DMS153 (cell line): ENCODE measurements at places on chromosomes 13 and 19.

DNA sequence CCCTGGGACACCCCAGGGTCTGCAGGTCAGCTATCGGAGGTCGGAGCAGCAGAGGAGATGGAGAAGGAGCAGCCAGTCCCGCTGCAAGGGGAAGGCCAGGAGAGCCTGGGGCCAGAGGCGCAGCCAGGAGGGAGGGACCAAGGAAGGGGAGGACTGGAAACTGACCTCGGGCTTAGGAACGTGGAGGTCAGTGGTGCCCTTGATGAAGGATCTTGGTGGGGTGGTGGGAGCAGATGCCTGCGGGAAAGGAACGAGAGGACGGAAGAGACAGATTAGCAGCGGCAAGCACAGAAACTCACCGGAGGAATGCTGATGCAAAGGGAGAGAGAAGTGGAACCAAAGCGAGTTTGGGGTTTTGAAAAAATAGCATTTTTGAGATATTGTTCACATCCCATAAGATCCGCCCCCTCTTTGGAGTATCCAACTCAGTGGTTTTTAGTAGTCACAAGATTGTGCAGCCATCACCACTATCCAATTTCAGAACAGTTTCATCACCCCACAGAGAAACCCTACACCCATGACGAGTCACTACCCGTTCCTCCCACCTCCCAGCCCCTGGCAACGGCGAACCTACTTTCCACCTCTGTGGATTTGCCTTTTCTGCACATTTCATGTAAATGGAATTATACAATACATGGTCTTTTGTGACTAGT is 22.1 kb downstream of the PLEKHF1 start:
- DNase-seq, result no peak

GRCh38 chr19:39155114-39155700 is 29.6 kb downstream of the PAK4 start:
- DNase-seq, result no peak

DNA sequence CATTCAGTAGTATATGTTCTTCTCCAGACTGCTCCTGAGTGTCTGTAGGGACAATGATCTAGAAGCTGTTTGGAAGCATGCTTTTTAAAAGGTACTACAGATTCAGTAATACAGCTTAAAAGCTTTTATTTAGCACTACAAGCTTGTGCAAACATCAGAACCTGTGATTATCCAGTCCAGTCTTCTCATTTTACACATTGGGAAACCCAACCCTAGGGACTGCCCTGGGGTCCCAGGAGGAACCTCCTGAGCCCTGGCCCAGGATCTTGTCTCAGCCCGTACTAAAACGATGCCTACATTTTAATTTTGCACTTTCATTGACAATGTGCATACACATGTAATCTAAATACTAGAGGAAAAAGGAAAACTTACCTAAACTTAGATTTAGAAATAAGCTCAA is 12.5 kb downstream of the DOCK9 start:
- peak; percentile 54 for DNase-seq

GRCh38 chr19:12666265-12667048 is at the start of the genes MAN2B1 and WDR83:
MAN2B1 (minus strand) TSS chr19:12666742; CDS start chr19:12666701, 41 bp downstream.
WDR83 (plus strand) TSS chr19:12666807; CDS start chr19:12669791, 2,984 bp downstream.
- DNase-seq, result no peak

DNA sequence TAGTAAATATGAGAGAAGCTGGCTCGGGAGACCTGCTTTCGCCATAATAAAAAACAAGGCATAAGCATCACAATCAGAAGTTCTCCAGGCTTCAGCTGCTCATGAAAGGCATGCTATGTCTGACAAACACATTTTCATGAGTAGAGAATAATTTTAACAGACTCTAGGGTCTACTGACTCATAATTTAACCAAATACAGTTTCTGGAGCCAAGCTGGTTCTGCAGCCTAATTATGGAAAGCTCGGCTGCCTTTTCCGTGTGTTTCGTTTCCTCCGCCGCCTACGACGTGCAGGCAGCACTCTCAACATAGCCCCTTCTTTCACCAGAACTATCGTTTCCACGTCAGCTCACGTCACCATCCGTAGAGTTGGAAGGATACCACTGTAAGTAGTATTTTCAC is 5.7 kb downstream of the MCF2L start:
- no peak for DNase-seq

GRCh38 chr19:2964874-2965273 is 12.5 kb upstream of the TLE6 start:
- DNase-seq, result no peak

DNA sequence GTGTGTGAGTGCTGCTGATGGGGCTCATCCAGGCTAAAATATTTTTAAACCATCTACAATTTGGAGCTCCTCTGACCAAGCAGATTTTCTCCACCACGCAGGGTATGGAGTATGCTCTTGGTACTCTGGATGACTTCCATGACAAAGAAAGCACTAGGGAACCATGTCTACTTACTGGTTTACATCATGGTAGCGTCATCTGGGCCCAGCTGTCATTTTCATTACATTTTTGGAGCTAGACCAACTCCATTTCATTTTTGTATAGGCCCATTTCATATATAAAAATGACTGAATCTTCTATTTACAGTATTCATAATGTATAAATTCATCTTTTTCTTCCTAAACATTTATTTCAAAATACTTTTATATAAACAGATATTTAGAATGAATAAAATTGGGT is 184.4 kb downstream of the DNAJC3 start:
- no peak for DNase-seq

GRCh38 chr13:27926644-27927434 is 7.0 kb downstream of the PDX1 start:
- DNase-seq, result no peak

- no peak for DNase-seq
Observed at GRCh38 chr19:2795827-2796658, 10.7 kb downstream of the THOP1 start.

DNA sequence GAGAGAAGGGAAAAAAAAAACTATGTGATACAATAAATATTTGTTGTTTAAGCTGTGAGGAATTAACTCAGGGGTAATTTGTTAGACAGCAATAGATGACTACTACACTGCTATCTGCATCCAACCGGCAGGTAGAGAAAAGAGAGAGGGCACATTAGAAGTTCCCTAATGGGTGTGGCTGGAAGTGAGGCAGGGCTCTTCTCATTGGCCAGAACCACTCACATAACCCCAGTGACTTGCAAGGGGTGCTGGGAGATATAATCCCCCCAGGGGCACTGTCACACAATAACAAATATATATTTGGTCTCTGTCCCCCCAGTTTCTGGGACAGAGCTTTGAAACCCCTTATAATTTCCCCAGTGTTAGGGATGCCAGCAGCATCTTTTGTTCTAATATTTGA is 24.3 kb downstream of the FGF21 start:
- DNase-seq, result no peak

GRCh38 chr13:30863796-30864195 is 42.3 kb upstream of the MEDAG start:
- no peak for DNase-seq

DNA sequence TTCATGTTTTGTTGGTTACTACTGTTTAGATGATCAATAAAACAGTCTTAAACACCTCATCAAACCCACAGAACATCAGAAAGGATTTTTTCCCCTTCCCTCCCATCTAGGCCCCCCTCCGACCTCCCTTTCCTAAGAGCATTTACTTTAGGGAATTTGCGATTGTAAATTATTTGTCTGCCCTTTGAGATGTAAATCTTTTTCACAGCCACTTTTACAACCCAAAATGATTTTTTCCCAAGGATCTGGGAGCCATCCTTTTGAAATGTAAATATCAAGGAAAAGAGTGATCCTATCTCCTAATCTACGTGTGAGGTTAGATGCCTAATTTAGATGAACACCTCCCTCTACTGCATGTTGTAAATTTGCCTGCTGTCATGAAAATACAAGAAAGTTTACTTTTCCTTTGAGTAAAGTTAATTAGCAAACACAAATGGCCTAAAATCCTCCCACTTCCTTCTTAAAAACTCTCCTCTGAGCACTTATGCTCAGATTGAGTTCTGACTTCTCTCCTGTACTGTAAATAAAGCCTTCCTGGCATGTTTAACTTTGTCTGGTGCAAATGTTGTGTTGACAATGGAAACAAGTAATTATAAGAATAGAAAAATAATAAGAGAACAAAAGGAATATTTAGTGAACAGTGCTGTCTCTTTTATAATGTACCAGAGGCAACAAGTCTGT is 1646.9 kb upstream of the SPRY2 start:
- DNase-seq, result peak; percentile 27

GRCh38 chr19:9075064-9075949 is 11.6 kb upstream of the OR1M1 start:
- peak; percentile 1 for DNase-seq

- DNase-seq, result no peak
Observed at GRCh38 chr19:51251468-51251820, 564 bp downstream of the SIGLECL1 start.

GRCh38 chr19:49019242-49019932 is 2.5 kb upstream of the LHB start:
- peak; percentile 51 for DNase-seq

GRCh38 chr13:33110713-33111413 is 94.6 kb downstream of the KL start:
- DNase-seq, result no peak

DNA sequence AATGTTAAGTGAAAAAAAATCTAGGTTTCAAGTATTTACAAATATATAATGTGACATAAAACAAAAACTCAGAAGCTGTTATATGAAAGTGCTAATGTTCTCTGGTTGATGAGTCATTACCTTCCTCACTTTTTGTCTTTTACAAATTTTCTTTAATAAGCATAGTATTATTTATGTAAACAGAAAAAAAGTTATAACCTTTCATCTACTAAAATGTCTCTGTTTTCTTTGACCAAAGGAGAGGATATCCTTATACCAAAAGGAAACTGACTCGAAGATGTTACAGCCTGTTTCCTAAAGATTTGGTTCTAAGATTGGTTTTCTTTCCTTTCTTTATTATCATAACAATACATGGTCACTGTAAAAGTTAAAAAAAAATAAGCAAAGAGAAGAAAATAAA is 38.0 kb downstream of the RCBTB2 start:
- DNase-seq, result no peak

GRCh38 chr13:113499936-113500335 is 9.4 kb upstream of the DCUN1D2 start:
- DNase-seq, result no peak

DNA sequence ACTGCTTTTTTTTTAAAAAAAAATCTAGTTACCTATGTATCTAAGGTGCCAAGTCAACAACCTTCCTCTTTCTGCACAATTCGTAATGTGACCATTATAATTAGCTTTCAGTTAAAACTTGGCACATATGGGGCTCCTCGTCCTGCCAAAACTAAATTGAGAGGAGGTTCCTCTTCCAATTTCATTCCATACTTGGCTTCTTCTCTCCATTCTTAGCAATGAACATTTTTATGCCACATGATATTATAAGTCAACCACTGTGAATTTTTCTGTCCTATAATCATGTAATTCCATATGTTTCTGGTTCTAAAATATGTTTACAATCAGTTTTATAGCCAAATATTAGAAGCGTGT is 177.0 kb downstream of the DCLK1 start:
- no peak for DNase-seq

DNA sequence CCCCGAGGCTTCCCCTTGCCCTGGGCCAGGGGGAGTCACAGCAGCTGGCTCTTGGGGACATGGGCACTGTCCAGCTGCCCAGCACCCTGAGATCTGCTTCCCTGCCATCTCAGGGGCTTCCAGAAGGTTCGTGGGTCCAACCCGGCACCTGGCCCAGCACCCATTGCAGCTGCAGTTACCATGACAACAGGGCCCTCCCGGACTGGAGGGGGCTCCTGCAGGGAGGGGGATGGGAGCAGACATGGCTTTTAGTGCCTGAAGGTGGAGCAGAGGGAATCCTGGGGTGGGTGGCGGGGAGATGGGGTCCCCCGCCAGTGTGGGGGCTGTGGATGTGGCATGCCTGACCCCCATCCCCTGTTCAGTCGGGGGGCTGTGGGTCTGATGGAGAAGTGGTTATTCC is 14.7 kb downstream of the PIN1 start:
- DNase-seq, result no peak

- no peak for DNase-seq
Observed at GRCh38 chr13:83184819-83185218, 697.5 kb downstream of the SLITRK1 start.

GRCh38 chr13:113794764-113795173 is 35.7 kb downstream of the TMEM255B start:
- no peak for DNase-seq

- no peak for DNase-seq
Observed at GRCh38 chr13:79519255-79519654, 38.3 kb downstream of the NDFIP2 start.

- DNase-seq, result no peak
Observed at GRCh38 chr13:20332361-20333096, 100.4 kb upstream of the GJB6 start.

DNA sequence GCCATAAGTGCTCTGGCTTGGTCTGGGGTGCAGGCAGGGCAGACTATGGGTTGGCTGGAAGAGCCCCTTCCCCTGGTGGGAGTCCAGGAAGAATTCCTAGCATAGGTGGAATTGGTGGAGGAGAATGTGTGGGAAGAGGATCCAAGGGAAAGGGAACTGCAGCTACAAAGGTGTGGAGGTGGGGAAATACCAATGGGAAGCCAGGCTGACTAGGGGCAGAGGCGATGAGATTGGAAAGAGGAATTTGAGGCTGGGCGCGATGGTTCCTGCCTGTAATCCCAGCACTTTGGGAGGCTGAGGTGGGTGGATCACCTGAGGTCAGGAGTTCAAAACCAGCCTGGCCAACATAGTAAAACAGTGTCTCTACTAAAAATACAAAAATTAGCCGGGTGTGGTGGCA is 4.8 kb upstream of the SDHAF1 start:
- DNase-seq, result no peak

DNA sequence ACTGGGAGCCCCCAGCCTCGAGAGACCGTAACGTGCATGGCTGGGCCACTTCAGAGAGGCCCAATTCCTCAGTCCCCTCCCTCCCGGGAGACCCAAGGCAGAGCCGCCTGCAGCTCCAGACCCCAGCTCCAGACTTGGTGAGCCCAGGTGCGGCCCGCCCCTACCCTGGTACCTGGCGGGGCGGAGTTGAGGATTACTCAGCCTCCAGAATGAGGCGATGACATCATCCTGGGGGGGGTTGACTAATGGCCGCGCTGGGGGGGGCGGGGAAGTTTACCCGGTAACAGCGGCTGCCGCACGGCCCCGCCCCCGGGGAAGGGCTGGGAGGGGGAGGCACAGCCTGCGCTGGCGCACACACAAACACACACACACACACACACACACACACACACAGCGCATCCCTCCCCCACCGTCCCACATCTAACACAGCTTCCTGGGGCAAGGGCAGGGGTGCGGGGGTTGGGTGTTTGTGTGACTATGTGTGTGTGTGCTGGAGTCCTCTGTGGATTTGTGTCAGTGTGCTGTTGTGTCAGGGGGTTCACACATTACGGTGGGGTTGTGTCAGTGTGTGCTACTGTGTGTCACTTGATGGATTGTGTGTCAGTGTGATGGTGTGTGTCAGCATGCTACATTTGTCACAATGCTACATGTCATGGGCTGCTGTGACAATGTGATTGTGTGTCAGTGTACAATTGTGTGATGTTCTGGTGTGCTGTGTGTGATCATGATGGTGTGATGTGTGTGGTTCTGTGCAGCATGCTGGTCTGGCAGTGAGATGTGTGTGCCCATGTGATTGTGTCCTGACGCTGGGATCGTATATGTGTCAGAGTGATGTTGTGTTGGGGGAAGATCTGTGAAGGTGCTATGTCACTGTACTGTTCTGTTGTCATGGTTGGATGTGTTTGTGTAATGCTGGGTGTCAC is 10.3 kb upstream of the BBC3 start:
- DNase-seq, result peak; percentile 79

GRCh38 chr13:22883262-22883840 is 297.4 kb upstream of the SGCG start:
- no peak for DNase-seq

DNA sequence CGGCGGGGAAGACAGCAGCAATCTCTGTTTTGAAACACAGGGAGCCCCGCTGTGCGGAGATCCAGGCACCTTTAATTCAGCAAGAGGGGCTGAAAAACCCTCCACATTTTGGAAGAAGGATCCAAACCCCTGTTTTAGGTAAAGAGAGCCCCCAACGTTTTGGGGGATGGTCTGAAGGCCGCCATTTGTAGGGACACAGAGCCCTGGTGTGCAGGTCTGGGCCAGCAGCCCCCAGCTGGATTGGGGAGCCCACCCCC is 3.5 kb upstream of the HOOK2 start:
- no peak for DNase-seq
